ENCODE measurements at places on chromosomes 16 and 17.

DNA sequence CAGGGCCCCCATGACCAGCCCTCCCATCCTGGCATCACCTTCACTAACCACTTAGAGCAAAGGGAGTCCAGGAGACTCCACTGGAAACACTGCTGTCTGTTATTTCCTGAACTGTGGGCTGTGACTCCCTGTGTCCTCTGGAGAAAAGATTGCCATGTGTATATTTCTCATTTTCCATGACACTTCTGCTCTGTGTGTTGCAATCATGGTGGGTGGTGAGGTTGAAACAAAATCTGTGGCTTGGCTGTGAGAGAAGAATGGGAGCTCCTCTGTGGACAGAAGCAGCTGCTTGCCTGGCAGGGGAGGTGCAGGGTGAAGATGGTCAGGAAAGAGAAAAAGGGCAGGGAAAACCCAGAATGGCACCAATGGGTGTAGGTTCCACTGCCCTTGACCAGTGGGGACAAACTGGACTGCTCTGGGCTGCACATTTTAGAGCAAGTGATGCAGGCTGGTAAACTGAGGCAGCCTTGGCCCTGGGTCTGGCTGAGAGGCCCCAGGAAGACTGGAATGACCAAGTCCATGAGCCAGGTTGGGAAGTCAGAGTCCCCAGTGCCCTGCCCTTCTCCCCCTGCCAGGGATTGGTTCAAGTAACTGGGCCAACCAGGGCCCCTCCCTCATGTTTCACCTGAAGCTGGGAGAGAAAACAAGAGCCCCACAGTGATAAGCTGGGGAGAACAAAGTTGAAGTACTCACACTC, 314.3 kb downstream of the C16orf95 start:
- DNase-seq, result no peak

DNA sequence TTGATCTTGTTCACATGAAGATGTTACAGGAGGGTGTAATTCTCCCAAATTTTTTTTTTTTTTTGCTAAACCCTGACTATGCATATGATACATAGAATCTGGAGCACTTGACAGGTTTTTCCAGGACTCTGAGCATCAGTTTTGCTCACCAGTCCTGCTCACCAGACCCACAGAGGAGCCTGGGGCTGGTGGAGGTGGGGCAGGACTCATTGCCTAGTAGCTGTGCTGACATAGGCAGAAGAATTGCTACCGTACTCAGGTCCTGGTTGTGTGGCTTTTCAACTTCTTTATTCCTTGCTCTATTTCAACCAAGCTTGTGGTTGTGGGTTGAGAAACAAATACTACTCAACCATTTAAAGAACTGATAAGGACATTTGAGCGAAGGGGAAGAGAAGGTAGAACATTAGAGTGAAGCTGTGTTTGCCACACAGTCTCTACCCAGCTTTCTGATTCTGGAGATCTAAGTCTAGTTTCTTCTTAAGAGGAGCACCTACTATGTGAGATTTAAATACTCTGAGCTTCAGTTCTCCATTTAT, 212.4 kb downstream of the UTP18 start:
- DNase-seq, result no peak

GRCh38 chr16:79288066-79288465, 312.5 kb downstream of the MAF start:
- no peak for DNase-seq

DNA sequence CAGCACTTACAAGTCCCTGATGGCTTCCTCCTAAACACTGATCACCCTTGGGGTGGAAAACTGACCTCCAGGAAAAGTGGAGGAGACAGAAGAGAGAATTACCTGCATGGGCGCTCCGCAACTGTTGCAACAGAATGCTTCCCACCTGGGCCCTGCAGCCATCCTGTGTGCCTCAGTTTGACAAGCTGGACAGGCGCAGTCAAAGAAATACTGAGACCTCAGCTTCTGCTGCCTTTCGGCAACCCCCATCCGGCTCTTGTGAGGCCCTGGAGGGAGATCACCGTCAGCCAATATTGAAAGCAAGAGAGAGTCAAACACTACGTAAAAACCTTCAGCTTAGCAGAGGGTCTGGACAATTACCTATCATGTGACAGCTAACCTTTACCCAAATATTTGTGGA, 24.8 kb downstream of the SERPINF1 start:
- no peak for DNase-seq

DNA sequence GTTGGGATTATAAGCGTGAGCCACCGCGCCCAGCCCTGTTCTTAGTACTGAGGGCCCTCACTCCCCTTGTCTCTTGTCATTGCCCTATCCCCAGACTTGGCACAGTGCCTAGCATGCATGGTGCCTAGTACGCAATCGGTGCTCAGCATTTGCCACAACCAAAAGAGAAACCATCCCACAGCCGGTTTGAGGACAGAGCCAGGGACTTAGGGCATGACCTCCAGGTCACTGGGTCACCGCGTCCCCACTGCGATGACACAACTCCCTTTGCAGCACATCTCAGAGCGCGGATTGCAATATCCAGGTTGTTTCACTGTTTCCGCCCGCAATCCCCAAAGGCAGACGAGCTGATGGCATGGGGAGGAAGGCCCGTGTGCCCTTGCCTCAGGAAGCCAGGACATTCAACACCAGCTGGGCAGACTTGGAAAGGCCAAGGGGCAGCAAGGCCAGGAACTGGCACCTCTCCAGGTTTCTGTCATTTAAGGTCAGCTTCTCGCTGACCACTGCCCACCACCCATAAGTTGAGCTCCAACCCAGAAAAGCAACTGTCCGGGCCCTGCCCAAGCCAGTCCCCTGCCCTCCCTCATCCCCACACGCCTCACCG, 274.5 kb downstream of the MRTFB start:
- DNase-seq, result no peak

DNA sequence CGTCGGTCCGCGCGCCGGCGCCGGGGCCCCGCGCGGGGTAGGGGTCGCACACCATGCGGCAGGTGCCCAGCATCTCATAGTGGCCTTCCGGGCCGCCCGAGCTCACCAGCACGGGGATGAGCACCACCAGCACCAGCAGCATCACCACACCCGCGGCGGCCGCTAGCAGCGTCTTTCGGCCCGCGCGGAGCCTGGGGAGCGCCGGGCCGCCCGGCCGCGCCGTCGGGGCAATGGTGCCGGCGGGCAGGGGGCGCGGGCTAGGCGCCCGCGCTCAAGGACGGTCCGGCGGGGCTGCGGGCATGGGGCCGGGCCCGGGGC, 237 bp downstream of the C1QL1 start:
- no peak for DNase-seq

GRCh38 chr17:59425085-59425931, 93.9 kb downstream of the YPEL2 start:
- DNase-seq, result no peak

DNA sequence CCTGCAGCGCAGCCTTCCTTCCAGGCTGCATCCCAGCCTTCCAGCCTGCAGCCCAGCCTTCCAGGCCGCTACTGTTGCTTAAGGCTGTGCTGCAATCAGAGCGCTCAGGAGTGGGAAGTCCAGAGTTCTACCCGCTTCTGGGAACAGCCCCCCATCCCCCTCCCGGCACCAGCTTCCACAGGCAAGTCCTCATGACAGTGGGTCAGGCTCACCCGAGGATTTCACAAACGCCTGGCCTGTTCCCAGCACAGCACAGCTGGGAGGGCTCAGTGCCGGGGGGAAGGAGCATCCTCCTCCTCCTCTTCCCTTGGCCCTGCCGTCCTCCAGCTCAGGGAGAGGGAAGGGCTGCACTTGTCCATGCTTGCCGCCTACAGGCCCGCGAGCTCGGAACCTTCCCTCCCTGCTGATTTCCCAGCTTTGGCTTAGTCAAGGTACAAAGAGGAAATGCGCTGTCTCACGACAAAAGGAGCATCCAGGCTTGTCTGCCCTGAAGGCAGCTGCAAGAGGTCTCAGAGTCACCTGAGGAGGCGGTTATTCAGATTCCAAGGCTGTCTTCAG, 8.3 kb downstream of the SOCS3 start:
- DNase-seq, result peak; percentile 96

DNA sequence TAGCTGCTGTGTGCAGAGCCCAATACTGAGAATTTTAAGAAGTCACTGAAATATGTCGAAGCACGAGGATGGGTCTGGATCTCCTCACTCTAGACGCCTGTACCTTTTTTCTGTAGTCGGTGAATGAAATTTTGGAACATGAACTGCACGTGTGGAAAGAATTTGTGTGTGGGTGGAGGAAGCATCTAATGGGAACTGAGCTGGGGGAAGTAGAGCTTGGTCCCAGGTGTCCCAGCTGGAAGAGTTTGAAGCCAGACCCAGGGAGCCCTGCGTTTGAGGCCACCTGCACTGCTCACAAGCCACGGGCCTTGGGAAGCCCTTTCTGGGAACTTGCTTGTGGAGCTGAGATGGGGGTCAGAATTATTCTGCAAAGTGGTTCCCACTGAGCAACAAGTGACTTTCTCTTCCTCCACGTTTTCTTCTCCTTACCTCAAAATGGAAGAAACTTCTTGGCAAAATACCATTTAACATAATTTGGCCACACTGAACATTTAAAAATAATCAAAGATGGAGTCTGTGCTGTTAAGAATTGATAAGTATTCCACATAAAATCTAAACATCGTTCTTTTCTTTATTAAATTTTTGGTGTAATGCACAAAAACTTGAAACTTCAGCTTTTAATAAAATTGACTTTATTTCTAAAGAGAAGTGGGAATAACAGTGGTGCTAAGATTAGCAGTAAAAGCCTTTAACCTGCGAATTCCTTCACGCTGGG, 163.8 kb downstream of the PRKCA start:
- no peak for DNase-seq

All from foreskin keratinocyte (primary cell).